ENCODE measurements at places on chromosomes 13 and 19.

GRCh38 chr13:107065036-107065435 lies 497.1 kb upstream of the ARGLU1 start:
- DNase-seq = no peak

DNA sequence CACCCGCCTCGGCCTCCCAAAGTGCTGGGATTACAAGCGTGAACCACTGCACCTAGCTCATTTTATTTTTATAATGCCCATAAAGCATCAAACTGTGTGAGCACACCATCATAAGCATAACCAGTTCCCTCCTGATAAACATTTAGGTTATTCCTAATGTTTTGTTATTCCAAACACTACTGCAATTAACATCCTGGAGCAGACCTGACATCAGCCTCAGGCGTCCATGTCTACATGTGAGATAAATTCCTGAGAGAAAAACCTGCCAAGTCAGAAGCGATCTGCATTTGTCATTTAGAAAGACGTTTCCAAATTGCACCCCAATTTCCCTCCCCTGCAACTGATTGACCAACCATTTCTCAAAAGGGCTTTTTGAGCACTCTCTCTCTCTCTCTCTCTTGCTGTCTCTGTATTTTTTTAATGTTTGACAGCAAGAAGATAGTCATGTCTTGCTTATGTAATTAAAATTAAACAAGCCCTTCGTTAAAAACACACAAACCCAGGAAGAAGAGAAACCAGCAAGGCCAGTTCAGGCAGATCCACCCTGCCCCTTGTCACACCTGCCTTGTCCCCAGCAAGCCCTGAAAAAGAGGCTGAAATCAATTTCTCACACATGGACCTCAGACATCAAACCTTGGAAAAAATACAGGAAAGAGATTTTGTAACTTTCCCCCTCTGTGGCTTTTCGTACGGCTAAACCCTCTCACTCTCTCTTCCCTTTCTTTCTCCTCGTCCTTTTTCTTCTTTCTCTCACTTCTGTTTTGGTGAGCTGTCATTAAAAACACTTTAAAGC lies 9.9 kb downstream of the LYPD3 start:
- DNase-seq = no peak

- DNase-seq = no peak
These were observed 306.1 kb downstream of the DCT start for GRCh38 chr13:94173312-94173854.

DNA sequence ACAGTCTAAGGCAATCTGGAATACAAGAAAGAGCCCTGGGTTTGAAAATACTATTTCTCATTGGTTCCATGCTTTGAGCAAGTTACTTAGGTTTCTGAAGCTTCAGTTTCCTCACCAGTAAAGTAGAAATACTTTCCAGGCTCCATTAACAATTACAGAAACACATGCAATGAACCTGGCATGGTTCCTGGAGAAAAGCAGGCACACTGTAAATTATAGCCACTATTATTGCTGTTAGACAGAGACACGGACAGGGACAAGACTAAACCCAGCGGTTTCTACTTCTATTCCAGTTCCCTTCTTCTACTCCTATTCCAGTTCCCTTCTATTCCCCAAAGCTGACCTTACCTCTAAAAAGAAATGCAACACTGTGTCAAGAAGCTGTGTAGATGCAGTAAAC lies 41.2 kb downstream of the MIPEP start:
- no peak for DNase-seq

- DNase-seq = no peak
These were observed 21.7 kb upstream of the SCEL start for GRCh38 chr13:77513719-77514335.

DNA sequence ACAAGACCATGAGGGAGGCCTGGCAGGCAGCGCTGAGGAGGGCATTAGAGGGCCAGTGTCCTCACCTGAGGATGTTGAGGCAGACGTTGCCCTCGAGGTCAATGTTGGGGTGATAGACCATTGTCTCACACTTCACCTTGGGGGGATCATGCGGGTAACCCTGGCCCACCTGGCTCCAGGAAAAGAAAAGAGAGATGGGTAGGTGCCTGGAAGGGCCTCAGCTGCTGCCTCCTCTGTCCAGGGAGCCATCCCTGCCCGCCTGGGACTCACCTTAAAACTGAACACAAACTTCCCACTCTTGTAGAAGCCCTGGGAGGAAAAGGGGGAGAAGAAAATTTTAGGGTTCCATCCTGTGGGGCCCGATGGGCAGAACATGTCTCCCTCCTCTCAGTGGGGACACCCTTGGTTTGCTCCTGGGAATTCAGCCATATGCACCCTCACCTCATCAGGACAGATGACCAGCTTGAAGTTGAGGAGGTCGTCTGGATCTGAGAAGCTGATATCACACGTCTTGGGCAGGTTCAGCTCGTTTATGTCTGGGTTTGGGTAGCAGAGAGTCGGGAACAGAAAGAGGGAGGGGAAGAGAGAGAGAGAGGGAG lies 1.7 kb downstream of the UBE2M start:
- no peak for DNase-seq

GRCh38 chr13:46860722-46861121 lies 36.1 kb downstream of the HTR2A start:
- no peak for DNase-seq

- DNase-seq = no peak
These were observed 1.4 kb upstream of the BST2 start for GRCh38 chr19:17406887-17407196.

- no peak for DNase-seq
These were observed 4.9 kb downstream of the SIAH3 start for GRCh38 chr13:45846681-45847080.

DNA sequence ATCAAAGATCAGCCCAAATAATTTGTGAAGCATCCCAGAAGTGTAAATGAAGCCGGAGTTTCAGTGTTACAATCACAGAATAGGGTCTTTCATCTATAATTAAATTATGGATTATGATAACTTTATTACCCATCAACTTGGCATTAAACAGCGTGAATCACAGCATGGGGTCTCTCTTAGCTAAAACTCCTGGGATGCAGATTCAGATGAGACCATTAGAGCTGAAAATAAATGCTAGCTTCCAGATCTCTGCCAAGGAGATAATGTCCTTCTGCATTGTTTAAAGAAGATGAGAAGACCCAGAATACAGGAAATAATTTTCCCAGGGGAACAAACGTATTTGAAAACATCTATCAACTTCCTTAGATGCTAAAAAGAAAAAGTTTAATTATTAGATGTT lies 546.0 kb upstream of the PCDH9 start:
- no peak for DNase-seq

- no peak for DNase-seq
These were observed 87.3 kb upstream of the UBAC2 start for GRCh38 chr13:99113351-99113750.

DNA sequence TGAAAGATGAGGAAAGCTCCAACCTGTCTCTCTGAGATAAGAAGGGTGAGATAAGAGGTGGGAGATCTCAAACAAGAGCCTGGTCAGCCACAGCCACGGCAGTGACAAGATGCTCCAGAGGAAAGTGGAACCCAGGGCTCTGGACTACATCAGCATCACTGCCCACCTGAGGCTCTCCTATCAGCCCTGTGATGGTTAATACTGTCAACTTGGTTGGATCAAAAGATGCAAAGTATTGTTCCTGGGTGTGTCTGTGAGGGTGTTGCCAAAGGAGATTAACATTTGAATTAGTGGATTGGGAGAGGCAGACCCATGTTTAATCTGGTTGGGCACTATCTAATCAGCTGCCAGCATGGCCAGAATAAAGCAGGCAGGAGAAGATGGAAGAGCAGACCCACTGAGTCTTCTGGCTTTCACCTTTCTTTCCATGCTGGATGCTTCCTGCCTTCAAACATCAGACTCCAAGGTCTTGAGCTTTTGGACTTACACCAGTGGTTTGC lies 476.6 kb upstream of the NBEA start:
- no peak for DNase-seq

GRCh38 chr13:25778365-25778764 lies 273.5 kb downstream of the SHISA2 start:
- no peak for DNase-seq

GRCh38 chr19:42273407-42274064 lies 4.5 kb downstream of the CIC start:
- no peak for DNase-seq

DNA sequence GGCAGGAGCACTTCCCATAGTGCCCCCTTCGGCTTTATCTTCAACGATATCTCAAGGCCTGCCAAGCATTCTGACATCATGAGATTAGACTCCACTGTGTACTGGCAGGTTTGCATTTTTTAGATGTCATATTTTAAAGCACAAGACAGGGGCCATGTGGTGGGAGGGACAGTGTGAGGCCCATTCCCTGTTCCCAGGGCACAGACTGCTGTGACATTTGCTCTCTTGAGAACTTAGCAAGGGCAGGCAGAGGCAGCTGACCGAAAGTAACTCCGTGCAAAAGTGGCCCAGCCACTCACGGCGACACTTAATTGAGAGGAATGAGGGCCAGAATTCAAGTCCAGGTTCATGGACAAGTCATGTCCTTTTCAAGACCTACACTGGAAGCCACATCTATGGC lies 201.8 kb downstream of the COL4A1 start:
- DNase-seq = no peak

- no peak for DNase-seq
These were observed 16.9 kb upstream of the TEX29 start for GRCh38 chr13:111303559-111303958.

DNA sequence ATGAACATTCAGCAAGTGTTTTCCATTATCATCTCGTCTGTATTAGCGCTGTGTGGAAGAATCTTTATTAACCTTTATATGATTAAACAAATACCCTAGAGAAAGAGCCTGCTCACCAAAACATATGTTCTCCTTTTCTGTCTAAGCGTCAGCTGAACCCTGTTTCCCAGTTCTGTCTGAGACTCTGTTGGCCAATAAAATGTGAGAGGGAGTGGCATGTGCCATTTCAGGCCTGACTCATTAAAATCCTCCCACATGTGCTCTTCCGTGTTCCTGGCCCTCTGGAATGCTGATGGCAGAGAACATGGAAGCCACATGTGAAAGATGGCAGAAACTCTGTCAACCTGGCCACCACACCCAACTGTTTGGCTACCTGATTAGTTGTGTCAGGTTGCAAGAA lies 181.9 kb upstream of the EDNRB start:
- no peak for DNase-seq

DNA sequence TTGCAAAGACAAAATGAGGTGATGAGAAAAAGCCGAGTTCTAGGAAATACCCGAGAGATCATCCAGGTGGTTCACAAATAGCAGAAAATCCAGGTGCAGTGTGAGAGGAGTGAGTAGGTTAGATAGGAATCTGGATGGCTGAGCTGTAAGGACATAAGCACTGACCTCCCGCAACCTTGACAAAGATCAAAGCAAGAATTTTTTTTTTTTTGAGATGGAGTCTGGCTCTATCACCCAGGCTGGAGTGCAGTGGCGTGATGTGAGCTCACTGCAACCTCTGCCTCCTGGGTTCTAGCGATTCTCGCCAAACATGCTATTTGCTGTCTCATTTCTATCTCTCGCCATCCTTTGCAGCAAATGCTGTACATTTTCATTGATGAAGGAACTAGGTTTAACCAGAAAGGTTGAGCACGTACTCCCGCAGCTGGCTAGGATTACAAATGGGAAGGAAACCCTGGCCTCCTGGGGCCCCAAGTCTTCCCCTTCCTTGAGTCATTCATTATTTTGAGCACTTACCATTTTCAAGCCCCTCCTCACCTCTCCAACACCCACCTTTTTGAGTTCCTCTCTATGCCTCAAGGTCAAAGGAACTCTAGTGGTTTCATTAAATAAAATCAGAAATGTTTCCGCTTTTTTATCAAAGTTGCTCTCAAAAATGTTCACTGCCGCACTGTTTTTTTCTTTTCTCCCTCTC lies 38.8 kb downstream of the NLRP12 start:
- no peak for DNase-seq

GRCh38 chr13:57635541-57636085 lies 4.1 kb downstream of the PCDH17 start:
- no peak for DNase-seq

GRCh38 chr13:59681636-59682311 lies 482.0 kb downstream of the DIAPH3 start:
- DNase-seq = no peak

GRCh38 chr13:73096173-73096572 lies 37.4 kb downstream of the KLF5 start:
- DNase-seq = no peak

- no peak for DNase-seq
These were observed 6.4 kb downstream of the C3 start for GRCh38 chr19:6713773-6714692.

All from stimulated activated CD4-positive, alpha-beta T cell treated with anti-CD3 and anti-CD28 coated beads, Interleukin-4, amount 100 ng/mL, for 48 hours (primary cell).